ENCODE measurements at places on chromosomes 3 and 15.
A peak's percentile ranks its signal among the peaks of the same experiment; 100 is the strongest.

DNA sequence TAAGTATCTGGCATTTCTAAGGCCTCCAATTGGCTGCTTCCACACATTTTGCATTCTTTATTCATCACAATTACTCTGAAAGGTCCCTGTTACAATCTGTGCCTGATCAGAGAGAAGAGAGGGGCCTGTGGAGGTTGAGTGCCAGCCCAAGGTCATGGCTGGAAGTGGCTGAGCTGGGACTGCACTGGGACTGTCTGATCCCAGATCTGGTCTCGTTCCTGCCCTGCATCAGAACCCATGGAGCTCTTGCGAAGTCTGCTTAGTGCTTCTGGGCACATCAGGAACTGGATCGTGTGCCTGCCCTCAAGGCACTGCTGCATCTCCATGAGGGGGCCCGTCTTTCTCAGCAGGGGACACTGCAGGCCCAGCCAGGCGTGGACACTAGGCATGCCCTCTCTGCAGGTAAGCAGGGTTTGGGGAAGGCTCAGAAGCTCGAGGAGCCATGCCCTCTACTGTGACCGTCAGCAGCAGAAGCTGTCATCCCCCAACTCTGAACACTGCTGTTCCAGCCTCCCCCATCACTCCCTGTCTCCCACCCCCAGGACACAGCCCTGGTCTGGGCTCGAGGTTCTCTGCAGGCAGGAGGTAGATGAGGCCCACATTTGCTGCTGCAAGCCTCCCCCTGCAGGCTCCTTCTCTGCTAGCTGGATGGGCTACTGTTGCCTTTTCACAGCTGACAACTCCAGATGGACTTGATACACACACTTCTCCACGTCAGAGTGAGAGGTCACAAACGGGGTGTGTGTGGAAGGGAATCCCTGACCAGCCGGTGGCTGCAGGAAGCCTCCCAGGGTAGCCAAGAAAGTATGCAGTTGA lies 96.5 kb upstream of the PRR23E start:
- DNase-seq, result no peak

- DNase-seq, result no peak
These were observed 45.2 kb upstream of the ABI3BP start for GRCh38 chr3:101038393-101038792.

DNA sequence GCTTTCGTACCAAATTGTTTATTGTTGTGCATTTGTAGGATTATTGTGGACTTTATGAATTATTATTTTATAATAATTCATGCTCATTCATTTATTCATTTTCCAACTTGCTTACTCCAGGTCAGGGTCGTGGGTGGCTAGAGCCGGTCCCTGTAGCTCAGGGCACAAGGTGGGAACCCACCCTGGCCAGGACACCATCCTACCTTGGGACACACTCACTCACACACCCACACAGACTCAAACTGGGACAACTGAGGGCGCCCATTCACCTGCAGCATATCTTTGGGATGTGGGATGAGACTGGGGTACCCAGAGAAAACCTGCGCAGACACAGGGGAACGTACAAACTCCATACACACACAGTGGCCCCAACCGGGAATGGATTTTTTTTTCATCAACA lies 40.6 kb downstream of the SSUH2 start:
- DNase-seq, result no peak

DNA sequence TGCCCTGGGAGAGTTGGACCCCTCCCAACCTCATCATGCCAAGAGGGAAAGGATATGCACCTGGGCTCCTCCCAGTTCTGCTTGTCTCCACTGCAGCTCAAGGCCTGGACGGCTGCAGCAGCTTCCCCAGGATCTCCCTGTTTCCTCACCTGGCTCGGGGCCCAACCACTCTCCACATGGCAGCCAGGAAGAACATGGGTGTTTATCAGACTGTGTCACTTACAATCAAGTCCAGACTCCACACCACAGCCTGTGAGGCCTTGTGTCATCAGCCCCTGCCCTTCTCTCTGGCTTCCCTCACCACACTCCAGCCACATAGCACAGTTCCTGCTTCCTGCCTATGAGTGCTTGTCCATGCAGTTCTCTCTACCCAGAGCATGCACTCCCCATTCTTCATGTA lies 534.4 kb downstream of the EPHB1 start:
- DNase-seq, result no peak

- DNase-seq, result no peak
These were observed 1038.5 kb upstream of the NR2F2 start for GRCh38 chr15:95291898-95292472.

DNA sequence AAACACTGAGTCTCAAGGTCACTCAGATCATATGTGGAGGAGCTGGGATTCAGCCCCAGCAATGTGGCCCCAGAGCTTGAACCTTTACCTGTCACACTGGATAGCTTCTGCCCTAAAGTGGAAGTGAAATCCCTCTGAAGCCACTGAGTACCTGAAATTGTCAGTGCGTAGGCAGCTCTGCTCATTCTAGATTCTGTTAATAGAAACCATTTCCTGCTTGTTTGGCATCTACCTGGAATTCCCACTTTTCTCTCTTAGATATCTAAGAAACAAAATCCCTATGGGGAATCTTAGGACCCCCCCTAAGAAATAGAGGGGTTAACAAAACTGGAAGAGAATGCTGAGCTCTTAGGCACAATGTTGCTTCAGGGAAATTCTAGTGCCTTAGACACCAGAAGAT lies 29.8 kb downstream of the FBXL22 start:
- DNase-seq, result no peak

DNA sequence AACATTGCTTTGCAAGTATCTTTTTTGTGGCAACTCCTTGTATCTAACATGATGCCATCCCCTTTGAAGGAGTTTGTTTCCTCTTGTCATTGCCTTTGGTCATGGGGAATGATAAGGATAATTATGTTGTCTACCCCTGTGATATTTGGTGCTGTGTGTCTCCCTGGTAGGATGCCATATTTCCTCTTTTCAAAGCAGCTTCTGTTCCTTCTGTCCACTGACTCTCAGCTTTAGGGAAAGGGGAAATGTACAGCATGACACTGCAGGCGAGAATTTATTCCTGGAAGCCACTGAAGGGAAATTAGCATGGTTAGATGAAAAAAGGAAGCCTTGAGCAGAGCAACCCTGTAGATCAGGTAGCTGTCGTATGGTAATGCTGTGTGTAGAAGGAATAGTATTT lies 576.7 kb downstream of the CADM2 start:
- no peak for DNase-seq

- DNase-seq, result no peak
These were observed 87.0 kb downstream of the TP63 start for GRCh38 chr3:189718215-189718614.

- DNase-seq, result no peak
These were observed 42.7 kb downstream of the STT3B start for GRCh38 chr3:31575448-31575847.

DNA sequence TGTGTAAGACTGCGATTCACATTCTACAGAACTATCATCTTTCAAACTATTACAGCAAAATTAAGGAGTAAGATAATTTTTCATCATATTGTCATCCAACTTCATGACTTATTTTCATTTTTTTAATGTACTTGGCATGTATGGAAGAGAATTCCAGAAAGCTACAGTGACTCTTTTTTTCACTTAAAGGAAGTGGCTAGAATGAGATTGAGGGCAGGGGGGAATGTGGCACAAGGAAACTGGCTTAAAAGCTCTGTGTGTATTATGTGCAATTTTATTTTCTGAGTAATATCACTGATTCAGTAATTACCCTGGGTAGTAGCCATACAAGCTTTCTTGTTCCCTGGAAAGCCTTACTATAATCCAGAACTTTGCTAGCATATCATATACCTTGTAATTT lies 94.6 kb downstream of the FILIP1L start:
- DNase-seq, result no peak

DNA sequence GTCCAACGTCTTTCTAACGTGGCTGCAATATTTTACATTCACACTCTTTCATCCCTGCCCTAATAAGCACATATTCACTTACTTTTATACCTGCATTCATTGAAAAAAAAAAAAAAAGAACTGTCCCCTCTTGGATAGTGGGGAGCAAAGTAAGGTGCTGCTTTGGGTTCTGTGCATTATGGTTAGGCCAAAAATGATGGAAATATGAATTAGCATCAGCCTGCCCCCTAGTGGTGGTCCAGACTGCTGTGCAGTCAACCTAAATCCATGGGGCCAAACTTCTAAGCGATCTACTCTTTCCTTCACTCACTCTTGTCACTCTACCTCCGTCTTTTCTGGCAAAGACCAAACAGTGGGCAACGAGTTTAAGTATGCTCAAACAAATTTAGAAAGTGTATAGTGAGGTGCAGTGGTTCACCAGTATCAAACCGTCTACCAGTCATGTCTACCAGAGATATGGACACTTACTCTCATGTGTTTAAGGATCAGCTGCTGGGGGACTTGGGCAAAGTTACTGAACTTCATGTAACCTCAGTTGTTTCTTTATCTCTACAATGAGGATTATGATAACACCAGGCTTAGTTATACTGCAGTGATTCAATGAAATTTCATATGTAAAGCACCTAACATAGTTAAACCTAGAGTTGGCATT lies 61.5 kb upstream of the GRM7 start:
- peak; percentile 2 for DNase-seq

- no peak for DNase-seq
These were observed 69.9 kb downstream of the FILIP1L start for GRCh38 chr3:100044369-100044768.

DNA sequence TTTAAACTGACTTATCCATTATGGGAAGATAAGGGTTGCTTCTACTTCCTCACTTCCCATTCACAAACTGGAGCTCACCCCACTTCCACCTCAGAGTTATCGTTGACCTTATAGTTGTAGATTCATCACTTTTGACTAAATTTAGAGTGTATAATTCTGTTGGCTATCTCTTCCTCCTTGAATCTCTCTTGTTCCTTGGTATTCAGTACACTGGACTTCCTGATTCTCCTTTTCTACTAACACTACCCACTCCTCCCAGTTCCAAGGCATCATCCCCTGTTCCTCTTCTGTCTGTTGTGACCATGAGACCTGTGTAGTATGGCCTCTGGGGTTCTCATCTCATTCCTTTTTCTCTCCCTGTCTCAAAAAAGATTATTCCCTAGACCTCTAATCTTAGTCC lies 5.9 kb upstream of the GPR87 start:
- DNase-seq, result no peak

DNA sequence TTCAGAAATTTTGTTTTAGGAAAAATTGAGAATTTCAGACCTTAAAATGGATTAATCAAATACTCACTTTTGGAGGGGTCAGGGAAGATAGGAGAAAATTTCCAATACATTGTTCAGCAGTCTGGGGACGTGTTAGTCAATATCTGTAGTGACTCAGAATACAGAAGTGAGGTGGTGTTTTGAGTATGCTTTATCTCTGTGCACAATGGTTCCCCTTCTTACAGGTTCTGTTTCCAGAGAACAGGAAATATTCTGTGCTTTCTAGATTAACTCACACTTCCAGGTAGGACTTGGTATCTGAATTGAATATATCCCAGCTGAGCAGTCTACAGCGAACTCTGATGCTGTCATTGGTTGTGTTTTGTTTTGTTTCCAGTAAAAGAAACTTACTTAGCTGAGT lies 30.7 kb upstream of the CCDC54 start:
- no peak for DNase-seq

DNA sequence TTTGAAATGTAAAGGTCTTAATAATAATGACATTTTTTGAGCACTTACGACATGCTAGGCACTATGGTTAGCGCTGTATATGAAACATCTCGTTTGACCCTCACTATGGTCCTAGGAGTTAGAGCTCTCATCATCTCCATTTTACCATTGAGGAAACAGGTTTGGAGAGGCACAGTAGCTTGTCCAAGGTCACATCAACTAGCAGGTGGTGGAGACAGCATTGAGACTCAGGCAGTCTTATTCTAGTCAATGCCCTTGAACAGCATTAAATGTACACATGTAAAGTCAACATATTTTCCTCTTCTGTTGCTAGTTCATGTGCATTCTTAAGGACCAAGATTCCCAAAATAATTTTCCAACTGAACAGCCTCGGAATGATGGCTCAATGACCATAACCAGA lies 4.8 kb downstream of the ARHGEF3 start:
- no peak for DNase-seq

Measured in stimulated activated effector memory CD8-positive, alpha-beta T cell treated with anti-CD3 and anti-CD28 coated beads, Interleukin-12 subunit alpha, Interleukin-12 subunit beta, amount 100 ng/mL, for 72 hours (primary cell).